Activated CD4-positive, alpha-beta memory T cell treated with anti-CD3 and anti-CD28 coated beads for 36 hours (primary cell): ENCODE measurements at places on chromosomes 7 and 10. TPM values are rescaled to one million over a fixed set of nuclear protein-coding genes. Genes with fewer than 3 reads are reported as not detected.
A peak's percentile ranks its signal among the peaks of the same experiment; 100 is the strongest.

GRCh38 chr7:46162609-46163008 is 241.5 kb upstream of the IGFBP3 start:
- DNase-seq: no peak

TNRC18 gene
- 37.3 TPM for total RNA-seq

RHOBTB1 gene
- total RNA-seq: not detected

GRCh38 chr7:83686416-83686815 is 37.5 kb upstream of the SEMA3E start:
- no peak for DNase-seq

DNA sequence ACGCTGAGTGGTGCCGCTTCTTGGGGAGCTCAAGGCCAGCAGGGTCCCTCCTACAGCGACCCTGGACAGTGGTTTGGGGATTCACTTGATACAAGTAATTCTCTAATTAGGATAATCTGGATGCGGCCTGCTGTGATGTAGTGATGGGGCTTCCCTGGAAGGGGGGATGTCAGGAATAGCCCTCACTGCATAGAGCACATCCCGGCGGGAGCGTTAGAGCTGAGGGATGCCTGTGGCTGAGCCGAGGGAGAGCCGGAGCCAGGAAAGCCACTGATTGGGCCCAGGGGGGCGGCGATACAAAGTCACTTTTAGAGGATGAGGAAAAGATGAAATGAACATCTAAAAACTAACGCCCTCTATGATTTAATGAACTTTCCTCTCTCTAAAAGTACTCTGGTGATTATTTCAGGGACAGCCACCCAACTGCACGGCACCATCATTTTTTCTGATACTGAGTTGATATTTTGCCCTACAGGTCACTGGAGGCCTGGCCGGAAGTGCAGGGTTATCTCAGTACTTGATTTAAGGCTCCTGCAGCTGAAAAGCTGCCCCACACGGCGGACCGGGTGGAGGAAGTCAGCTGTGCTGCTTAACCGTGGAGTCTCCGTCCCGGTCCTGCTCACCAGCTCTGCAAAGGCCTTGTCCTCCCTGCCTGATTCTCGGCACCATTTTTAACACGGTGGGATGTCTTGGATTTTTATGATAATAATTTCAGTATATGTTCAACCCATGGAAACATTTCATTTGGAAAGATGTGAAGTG is 518.8 kb downstream of the DNAJB6 start:
- DNase-seq: no peak

DNA sequence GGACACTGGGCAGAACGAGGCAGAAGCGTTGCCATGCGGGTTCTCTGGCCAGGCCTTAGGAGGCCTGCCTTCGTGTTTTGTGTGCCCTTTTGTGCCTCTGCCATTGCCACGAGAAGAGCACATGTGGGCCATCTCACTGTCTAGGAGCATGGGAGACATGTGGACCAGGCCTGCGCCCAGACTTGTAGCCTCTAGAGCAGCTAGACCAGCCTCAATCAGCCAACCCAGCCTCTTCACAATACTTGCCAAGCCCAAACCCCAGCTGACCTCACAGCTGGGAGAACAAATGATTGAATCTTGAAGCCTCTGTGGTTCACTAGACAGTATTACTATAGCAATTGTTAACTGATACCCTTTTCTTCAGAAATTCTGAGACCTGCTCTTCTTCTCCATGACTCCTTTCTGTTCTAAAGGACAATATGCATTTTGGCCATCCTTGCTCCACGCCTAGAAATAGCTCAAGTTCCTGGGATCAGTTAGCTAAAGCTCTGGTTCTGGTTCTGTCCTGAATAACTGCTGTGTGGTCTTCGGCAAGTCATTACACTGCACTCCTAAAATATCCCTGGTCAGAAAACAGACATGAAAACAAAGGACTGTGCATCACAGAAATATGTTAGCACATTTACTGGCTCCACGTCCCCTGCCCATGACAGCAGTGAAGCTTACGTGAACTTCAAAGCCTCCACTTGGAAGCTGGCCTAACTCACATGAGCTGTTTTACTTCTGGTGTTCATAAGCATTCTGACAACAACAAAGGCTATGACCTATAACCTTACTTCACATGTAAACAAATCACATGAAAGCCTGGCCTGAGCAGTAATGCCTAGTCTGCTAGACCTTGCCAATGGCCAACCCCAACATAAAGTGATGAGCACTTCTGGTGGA is 72.3 kb upstream of the MKRN1 start:
- DNase-seq: no peak

SRRM3 gene
- not detected for total RNA-seq

DNA sequence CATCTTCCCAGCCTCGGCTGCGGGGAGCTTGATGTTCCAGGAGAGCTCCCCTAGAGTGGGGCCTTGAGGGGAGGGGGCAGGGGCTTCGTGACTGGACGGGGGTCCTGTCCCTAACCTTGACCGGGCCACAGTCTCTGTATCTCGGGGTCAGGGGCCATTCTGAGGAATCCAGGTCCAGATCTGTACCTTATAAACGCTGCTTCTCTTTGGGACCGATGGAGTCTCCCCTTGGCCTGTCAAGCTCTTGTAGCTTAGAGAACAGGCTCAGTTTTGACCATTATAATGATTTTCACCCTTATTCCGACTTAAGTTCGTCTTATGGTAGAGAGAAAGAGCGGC is 831 bp downstream of the ZKSCAN5 start:
- no peak for DNase-seq

DNA sequence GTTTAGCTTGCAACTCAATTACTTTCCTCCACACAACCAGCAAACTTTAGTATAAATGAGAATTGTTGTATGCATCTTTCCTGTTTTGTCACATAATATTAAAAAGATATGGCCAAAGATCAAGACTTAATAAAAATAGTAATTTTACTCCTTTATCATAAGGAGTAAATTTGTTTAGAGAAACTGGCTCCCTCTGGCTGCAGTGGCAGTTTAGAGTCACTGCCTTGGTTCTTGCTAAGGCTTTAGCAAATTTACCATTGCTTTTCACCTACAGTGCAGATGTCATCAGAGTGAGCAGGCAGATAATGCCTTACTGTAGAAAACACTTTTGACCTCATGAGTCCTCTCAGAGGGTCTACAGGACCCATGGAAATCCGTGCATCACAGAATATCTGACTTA is 2.6 kb downstream of the PRPF18 start:
- no peak for DNase-seq

DNA sequence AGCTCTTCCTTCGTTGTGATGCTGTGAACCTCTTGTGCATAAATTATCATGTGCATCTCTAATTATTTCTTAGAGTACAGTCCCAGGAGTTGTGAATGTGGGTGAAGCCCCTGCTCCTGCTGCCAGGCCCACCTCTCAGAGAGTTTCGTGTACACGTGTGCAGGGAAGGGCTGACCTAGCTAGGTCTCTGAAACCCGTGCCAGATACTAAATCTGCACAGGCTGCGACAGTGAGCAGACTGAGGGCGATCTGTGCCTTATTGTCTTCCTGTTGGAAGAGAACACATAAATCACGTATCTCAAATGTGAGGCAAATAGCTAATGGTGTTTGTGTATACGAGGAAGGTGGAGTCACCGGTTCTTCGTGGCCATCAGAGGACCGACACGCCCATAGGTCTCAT is 71.8 kb upstream of the DNAJB6 start:
- DNase-seq: no peak

DNA sequence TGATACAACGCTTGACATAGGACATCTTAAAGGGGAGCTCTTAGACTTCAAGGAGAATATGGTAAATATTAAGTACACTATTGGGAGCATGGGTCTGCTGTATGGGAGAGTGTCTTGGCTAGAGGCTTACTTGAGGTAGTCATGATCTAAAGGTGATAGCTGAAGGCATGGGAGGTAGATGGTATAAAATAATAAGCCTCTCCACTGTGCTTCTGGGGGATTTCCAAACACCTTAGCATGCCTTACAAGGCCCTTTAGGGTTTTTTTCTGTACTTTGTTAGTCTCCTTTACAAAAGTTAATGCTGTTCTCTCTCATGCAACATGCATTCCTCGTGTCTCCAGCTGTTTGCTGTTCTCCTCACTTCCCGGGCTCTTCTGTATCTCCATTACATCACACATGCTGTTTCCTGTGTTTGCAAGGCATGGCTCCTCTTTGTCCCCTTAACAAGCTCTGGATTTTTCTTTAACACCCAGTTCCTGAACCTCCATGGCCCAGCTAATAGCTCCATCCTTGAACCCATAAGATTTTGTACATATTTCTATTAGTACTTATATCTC is 449.7 kb downstream of the AUTS2 start:
- no peak for DNase-seq

C1QL3 gene
- not detected for total RNA-seq

COX19 gene
- total RNA-seq: 14.1 TPM

GRCh38 chr7:84194484-84195271 is at the start of gene SEMA3A:
Gene SEMA3A, minus strand, starts transcription at chr7:84194789. Its CDS starts 203 bp downstream, at chr7:84194586.
- DNase-seq: peak; percentile 19

DNA sequence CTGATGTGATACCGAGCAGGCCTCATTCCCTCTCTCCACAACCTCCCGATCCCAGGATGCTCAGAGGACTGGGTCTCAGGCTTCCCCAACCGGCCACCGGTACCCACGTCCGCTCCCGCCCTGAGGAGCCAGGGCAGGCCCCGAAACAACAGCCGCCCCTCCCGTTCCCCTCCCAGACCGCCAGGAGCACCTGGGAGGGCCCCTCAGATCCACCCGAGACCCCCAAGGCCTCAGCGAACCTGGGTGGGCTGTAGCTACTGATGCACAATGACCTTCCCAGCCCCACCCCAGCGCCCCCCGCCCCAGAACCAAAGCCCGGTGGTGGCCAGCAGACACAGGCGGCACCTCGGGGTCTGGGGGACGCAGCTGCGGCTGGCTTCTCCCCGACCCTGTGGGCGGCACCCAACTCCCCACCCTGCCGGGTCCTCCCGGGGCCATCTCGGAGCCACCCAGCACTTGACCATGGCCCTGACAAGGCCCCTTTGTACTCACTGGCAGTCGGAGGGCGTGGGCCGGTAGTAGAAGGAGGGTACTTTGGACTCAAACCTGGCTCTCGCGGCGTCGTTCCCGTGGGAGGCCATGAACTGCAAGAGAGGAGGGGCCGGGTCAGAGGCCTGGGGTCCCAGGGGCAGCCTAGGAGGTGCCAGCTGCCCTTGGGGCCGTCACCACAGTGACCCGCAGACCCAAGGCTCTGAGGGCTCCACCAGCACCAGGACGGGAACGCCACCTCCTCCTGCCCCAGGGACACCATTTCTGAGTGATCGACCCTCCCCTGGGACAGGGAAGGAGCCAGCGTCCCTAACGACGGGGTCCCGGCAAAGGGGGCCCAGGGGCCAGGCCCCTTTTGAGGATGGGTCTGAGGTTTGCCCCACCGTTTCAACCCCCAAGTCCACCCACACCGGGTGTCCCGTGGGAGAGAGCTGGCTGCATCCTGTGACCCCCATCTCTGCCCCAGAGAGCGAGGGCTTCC is 28.1 kb downstream of the ADAP1 start:
- DNase-seq: no peak

DNA sequence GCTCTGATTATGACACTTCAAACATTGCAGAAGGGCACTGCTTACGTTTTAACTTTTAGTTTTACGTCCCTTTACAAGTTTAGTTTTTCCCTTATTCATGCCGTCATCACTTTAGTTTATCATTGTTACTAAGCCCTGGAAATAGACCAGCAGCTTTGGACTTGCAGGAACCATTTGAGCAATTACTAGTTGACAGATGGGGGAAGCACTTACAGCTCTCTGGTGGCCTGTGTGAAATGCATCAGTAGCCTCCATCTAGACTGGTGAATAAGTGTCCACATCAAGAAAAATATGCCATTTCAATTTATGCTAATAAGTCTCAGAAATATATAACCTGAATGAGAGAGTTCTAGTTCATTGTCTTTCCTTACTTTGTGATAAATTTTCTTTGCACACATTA is 194.9 kb upstream of the GRM3 start:
- DNase-seq: no peak

- no peak for DNase-seq
Measured at GRCh38 chr10:48899781-48900180, 39.9 kb downstream of the LRRC18 start.

DNA sequence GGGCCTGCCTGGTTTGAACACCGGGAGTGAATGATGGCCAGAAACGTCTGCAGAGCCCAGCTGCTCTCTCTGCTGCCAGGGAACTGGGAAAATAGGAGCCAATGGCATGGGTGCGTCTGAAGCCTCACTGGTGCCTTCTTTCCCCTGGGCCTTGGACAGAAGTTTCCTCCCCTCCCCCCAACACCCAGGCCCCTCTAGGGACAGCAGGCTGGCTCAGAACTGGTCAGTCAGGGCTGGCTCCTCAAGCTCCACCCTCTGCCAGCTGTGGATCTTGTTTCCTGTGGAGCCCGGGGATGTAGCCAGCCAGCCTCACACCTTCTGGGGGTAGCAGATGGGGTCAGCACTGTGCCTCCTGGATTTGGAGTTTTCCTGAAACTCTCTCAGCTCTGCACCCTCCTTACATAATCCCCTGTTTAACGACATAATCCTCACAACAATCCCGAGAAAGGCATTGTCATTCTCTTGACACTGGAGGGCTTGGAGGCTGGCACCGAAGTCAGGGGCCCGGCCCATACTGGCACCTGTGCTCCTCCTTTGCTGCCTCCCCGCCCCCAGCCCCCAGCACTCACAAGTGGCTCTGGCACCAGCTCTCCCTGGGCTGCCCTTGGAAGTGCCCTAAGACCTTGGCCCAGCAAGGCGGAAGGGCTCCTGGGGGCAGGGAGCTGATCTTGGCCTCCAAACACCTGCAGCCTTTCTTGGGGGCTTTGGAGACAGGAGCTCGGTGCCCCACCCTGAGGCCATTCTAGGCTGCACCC is 5.7 kb downstream of the LDB3 start:
- no peak for DNase-seq

STEAP2 gene
- total RNA-seq: not detected

SPACDR gene
- total RNA-seq: 3.5 TPM

DNA sequence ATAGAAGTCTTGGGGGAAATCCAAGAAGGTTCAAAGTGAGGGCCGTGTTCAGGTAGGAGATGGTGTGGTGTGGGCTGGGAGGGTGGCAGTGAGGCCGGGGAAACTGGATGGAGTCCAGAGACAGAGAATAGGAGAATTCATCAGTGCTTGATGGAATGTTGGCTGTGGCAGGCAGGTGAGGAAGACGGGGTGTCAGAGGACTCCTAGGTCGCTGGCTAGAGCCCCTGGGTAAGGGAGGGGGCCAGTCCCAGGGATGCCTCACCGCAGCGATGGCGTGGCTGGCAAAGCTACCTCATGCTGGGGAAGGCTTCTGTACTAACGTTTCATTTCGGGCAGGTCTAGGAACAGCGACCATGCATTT is 373.0 kb downstream of the RPS24 start:
- no peak for DNase-seq

GRCh38 chr10:105252911-105253310 is 611.8 kb downstream of the SORCS3 start:
- no peak for DNase-seq

GRCh38 chr7:78195281-78195680 is 396.7 kb downstream of the PHTF2 start:
- no peak for DNase-seq

DNA sequence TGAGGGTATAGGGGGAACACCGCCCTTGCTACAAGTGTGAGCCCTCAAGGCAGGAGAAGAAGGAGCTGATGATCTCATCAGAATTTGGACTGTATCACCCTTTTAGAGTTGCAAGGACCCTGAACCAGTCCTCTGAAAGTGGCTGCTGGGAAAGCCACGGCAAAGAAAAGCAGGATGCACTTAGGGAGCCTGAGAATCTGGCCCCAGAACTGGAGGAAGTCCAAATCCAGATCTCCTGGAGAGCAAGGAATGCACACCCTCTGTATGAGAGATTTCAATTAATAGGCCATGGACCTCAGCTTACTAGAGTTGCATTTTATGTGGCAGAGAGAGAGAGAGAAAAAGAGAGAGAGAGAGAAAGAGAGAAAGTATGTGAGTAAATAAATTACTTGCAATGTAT is 662.9 kb downstream of the CCSER2 start:
- DNase-seq: no peak

- no peak for DNase-seq
Measured at GRCh38 chr7:139036901-139037300, 1.1 kb upstream of the ZC3HAV1L start.

- DNase-seq: no peak
Measured at GRCh38 chr7:149070372-149071125, 20.0 kb downstream of the ZNF786 start.
